ENCODE measurements at places on chromosomes 5 and 9.

GRCh38 chr5:68380078-68380477 is 164.5 kb downstream of the PIK3R1 start:
- no peak for DNase-seq

GRCh38 chr9:14136047-14136635 is 177.8 kb downstream of the NFIB start:
- DNase-seq = no peak

DNA sequence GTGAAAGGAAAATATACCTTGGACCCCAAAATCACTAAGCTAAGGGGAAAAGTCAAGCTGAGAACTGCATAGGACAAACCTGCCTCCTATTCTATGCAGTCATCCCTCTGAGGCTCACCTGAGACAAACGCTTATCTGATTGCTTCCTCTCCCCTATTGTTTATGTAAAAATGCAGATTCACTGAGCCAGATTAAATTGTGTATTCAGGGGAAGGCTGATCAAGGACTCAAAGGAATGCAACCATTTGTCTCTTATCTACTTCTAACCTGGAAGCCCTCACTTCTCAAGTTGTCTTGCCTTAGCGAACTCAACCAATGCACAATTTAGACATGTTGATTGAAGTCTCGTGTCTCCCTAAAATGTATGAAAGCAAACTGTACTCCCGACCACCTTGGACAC is 13.3 kb downstream of the SPARC start:
- DNase-seq = no peak

- no peak for DNase-seq
Observed at GRCh38 chr9:83656952-83657351, 34.0 kb downstream of the IDNK start.

- DNase-seq = no peak
Observed at GRCh38 chr5:17441351-17441750, 56.7 kb upstream of the TAF11L2 start.

DNA sequence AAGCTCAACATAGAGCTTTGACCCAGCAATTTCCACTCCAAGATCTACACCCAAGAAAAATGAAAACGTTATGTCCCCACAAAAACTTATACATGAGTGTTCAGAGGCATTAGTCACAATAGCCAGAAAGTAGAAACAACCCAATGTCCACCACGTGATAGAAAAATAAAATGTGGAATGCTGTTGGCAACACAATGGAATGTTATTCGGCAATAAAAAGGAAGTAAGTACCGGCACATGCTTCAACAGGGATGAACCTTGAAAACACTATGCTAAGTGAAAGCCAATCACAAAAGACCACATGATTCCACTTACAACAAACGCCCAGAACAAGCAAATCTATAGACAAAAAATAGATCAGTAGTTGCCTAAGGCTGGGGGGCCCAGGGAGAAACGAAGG is 6.0 kb downstream of the UBQLN1 start:
- no peak for DNase-seq

GRCh38 chr5:179818746-179819295 is 1.9 kb upstream of the SQSTM1 start:
- DNase-seq = peak; percentile 93

GRCh38 chr5:172410160-172410559 is 44.2 kb downstream of the SH3PXD2B start:
- DNase-seq = no peak

DNA sequence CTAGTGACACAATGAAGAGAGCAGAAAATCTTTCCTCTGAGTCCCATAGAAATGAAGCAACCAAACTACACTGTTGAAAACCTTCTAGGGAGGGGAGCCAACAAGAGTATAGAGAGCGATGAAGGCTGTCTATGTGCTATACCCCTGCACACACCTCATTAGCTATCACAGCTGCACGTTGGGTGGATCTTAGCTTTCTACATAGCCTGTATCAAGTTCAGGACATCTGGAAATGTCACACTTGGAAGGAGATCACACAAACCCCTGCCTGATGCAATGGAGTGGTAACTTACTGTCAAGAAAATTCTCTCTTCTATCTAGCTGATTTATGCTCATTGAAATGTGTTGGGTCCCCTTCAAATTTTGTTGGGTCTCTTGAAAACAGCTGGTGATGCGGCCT is 127.0 kb upstream of the NTRK2 start:
- no peak for DNase-seq

GRCh38 chr5:133746834-133747233 is 134.5 kb upstream of the FSTL4 start:
- DNase-seq = no peak

- no peak for DNase-seq
Observed at GRCh38 chr9:89711866-89712265, 107.1 kb downstream of the GADD45G start.

DNA sequence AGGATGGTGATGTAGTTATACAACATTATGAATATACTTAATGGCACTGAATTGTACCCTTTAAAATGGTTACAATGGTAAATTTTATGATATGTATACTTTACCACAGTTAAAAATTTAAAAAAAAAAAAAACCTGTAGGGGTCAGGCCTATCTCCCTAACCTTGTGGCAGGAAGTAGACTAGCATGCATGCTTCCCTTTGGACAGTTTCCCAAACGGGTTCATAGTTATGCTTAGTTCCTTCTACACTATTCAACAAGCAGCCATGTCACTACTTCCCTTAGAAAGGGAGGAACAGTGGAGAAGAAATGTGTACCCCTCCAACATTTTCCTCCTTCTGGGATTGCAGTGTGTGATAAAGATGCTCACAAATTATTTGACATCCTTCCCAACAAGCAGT is 32.5 kb downstream of the IDNK start:
- no peak for DNase-seq

DNA sequence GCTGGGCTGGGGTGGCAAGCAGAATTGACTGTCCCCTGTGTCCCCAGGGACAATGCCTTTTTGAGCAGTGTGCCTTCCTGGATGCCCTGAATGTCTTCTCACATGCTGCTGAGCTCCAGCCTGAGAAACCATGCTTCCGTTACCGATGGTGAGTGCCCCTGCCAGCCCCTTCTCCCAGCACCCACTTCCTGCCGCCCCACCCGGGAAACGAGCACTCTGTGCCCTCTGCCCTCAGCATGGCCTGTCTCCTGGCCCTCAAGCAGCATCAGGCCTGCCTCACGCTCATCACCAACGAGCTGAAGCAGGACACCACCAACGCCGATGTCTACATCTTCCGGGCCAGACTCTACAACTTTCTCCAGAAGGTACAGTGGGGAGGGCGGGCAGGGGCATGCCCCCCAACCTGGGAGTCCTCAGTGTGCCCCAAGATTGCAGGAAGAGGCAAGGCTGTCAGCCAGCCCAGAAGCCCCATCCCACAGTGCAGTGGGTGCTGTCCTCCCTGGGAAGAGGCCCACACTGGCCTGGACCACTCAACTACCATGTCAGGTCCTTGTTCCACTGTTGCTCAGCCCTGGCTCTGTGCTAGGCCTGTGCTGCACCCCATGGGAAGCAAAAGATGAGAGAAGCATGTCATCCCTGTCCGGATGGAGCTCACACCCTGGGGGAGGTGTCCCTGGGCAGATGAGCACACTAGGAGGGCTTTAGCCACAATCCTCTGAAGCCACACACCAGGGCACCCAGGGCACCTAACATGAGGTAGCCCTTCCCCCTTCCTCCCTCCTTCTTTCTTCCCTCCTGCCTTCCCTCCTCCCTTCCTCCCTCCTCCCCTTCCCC is 4.4 kb downstream of the TTC16 start:
- no peak for DNase-seq

GRCh38 chr9:20995616-20996015 is 35.8 kb downstream of the HACD4 start:
- DNase-seq = no peak

DNA sequence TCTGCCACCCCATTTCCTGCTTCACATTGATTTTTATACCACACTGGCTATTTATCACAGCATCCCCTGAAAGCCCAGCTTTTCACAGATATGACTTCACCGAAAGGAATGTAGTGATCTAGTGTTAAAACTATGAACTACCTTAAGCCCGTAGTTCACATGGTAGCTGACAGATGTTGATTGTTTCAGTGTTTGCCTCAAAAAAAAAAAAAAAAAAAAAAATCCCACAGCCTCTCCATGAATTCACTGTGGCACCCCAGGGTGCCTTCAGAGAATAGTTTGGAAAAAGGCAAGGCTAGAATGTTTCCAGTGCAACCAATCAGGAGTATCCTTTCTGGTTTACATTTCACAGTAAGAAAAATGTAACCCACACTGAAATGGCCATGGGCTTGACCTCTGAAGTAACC is 37.1 kb downstream of the GLIS3 start:
- DNase-seq = no peak

GRCh38 chr9:77605449-77606220 is 42.5 kb downstream of the GNA14 start:
- no peak for DNase-seq

- DNase-seq = no peak
Observed at GRCh38 chr9:98545021-98545420, 163.7 kb downstream of the GABBR2 start.

DNA sequence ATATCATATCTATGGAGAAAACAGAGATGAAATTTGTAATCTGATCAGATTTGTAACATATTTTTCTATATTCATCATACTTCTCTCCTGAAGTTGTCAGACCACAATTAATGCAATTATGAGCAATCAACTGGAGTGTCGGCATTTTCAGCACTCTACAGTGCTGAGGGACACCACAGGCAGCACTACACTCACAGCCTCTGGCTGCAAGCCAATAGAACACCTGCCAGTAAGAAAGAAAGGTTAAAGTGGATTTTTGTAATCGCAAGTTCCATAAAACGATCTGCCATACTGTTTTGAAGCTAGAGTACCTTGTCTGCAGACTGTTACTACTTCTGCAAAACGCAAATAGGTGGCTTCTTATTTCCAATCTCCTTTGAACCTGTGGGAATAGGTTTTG is 147.6 kb downstream of the ADAMTS6 start:
- DNase-seq = no peak

DNA sequence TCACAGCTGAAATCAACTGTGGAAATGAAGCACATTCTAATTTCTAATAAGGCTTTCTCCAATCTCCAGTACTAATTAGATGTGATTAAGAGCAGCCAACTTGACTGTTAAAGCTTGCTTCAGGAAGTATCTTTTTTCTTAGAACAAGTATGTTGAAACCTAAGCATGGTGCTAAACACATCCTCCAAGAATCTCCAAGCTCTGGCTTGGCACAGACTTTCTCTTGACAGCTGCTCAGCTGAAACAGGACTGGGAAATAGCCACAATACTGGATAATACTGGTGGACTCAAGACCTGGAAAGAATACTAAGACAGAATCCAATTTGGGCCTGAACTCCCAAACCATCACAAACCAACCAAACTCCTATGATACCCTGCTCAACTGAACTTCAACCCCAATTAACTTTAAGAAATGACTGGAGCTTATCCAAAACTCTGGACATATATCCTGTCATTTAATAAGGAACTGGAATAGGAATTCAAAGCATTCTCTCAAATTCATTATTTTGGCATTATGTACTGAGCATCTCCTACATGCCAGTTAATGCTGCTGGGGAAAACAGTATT is 16.2 kb downstream of the PRKAA1 start:
- DNase-seq = no peak

DNA sequence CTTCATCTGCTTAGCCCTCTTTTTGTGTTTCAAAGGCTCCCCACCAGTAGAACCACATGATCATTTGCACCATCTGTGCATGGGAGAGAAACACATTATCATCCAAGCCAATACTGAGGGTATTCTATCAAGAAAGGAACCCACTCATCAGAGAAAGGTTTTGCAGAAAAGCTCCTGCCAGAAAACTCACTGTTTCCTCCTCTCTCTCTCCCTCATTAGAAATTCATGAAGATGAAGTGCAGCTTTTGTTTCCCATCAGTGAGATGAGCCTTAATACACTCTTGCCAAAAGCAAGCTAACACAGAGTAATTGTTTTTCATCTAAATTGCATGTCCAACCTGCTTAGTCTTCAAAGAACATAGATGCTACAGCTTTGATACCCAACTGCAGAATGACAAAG is 142.4 kb upstream of the GRAMD2B start:
- DNase-seq = no peak

DNA sequence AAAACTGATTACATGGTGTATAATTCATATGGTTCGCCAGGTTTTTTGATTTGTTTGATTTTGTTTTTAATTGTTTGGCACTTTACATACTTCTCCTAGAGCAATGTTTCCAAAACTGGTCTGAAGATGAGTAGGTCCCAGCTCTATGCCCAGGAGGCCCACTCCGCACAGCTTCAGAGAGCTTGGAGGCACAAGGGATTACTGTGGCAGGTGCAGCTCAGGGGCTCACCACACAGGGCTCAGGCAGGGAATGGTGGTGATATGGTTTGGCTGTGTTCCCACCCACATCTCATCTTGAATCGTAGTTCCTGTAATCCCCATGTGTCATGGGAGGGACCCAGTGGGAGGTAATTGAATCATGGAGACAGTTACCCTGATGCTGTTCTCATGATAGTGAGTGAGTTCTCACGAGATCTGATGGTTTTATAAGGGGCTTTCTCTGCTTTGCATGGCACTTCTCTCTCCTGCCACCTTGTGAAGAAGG is 296.6 kb downstream of the MED10 start:
- no peak for DNase-seq

- no peak for DNase-seq
Observed at GRCh38 chr9:97502222-97502983, 937 bp downstream of the TMOD1 start.

DNA sequence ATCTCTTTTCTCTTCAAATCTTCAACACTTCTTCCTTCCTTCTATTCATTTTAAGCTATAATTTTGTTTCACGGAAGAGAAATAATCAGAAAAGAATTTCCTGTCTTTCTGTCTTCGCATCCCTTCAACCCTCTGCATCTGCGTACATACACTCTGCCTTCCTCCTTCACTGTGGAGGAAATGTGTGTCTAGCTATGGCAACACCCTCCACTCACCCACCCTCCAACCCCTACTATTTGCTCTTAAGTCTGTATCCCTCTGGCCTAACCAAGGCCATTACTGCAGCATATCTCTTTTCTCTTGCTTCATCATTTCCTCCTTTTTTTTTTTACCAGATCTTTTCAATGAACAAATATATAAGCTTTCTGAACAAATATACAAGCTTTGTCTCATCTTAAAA is 105.7 kb upstream of the NUDT12 start:
- no peak for DNase-seq

DNA sequence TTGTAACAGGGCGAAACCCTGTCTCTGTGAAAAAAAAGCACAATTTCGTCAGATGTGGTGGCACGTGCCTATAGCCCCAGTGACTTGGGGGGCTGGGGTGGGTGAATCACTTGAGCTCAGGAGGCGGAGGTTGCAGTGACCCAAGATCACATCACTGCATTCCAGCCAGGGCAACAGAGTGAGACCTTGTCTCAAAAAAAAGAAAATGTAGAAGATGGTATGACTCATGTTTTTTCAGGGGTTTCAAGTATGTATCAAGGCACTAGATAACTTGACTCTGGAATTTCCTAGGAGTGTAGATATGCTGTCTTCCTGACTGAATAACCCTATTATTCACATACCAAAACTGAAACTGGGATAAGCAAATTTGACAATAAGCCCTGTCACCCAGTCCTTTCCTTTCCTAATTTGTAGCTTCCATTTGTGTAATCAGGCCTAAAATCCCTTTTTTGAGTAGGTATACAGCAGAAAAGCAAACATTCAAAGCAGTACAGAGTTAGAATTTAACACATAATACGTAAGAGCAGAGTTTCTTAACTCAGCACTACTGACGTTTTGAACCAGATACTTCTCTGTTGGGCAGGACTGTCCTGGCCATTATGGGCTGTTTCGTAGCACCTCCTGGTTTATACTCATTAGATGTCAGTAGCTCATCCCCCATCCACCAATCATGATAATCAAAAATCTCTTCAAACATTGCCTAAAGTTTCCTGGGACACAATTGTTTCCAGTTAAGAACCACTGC is 17.3 kb upstream of the ANKRD18B start:
- peak; percentile 31 for DNase-seq
